ENCODE measurements at places on chromosomes 3 and 15.

- DNase-seq = no peak
These were observed 120.9 kb upstream of the P2RY1 start for GRCh38 chr3:152713989-152714388.

DNA sequence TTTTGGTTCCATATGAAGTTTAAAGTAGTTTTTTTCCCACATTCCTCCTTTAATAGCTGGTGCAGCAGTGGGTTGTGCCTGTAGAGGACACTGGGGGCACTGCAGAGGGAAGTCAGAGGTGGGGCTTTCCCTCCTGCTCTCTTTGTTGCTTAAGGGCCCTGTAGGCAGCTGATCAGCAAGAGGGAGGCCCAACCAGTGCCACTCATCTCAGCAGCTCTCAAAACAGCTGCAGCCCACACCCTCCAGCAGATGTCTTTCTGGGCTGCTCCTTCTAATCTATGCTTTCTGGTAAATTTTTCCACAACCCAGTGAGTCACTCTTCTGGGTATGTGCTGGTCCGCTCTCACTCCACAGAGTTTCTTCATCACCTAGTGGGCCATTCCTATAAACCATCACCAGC, 263.8 kb downstream of the FEZF2 start:
- DNase-seq = peak; percentile 11

DNA sequence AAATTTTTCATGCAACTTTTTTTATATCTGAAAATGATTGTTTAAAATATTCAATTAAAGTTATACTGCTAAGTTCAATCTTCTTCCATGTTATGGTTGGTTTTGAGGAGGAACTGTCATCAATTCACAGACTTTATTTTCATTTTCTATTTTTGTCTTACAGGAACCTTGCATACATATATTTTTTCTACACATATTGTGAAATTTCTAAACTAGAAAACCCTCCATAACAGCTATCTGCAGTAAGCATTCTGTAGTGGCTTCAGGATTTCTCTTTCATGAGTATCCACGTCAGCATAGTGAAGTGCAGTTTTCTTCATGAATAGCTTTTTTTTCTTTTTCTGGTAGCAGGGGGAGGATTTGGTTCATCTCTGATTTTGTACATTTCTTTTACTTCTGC, 48.2 kb downstream of the ATR start:
- no peak for DNase-seq

- DNase-seq = no peak
These were observed 131.3 kb downstream of the PLD1 start for GRCh38 chr3:171678971-171679492.

DNA sequence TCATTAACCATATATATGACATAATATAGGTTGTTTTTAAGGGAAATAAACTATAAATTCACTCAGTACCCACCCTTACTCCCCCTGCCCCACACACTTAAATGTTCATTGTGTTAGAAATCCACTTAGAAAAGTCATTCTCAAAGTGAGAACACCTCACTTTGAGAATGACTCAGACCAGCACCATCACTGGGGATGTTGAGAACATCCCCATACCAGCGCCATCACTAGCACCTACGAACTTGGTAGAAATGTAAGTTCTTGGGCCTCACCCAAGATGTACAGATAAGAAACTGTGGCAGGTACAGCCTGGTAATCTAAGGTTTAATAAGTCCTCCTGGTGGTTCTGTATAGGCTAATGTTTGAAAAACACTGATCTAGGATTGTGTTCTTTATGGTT, 362.6 kb downstream of the LPP start:
- no peak for DNase-seq

GRCh38 chr3:29137601-29138000, 143.3 kb upstream of the RBMS3 start:
- no peak for DNase-seq

DNA sequence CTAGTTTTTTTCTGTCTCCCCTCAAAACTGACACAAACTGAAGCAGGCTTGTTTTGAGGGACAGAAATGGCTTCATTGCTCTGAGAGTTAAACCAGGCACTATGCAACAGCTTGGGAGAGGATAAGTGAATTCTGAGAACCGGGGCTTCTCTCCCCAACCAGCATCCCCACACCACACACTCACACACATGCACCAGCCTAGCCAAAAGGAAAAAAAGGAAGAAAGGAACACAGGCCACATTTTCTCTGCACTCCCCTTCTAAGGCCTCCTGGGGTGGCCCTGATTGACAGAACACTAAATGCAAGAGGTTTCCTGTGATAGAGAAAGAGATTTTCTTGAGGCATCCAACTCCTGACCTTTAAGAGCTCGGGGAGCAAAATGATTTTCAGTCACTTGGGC, 177.5 kb downstream of the TLE3 start:
- DNase-seq = no peak

DNA sequence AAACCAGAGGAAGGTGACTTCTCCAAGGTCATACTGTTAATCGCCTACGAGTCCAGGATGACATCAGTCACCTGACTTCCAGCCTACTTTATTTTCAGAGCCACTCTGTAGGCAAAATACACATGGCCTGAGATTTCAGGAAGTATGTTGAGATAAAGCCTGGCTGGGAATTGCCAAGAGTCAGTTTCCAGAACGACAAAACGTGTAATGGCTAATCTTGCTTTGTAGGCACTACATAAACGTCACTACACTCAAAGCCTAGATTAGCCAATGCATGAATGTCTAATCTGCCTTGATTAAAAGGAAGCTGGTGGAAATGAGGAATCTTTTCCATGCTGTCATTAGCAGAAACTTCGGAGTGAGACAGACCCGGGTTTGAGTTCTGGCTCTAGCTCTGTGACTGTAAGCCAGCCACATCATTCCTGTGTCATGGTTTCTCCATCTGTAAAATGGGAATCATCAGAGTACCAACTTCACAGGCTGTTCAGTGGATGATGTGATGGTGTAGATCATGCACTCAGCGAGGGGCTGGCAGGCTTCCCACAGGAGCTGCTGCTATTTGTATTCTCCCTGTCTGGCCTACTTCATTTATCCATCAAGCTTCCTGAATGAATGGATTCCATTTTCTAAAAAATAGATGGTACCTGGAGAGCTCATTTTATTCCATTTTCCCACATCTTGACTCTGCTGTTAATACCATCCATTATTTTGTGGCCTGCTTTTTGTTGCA, 241.9 kb downstream of the XXYLT1 start:
- no peak for DNase-seq

- no peak for DNase-seq
These were observed 74.6 kb downstream of the REC114 start for GRCh38 chr15:73517566-73517965.

DNA sequence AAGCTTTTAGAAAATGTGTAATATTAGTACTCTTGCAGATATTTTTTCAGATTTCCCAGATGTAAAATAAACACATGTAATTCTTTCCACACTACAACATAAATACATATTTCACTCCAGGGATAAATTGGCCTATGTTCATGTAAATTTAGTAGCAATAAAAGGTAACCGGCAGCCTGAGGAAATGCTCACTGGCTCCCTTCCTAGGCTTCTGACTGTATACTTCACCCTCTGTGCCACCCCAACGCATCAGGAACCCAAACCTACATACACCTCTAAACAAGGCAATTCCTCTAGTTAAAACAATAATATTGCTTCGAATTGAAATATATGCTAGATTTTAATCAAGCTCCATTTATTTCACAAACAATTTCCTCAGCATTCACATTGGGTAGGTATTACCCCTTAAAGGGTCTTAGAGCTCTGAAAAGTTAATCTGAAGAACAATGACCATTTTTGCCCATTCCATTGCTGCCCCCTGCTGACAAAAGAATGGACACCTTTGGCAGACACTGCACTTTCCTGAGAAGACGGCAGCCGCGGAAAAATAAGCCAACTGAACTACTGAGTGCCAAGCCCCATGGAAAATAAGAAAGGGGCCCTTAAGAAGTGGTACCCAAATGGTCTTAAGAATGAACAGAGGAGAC, 212.5 kb downstream of the OSBPL10 start:
- peak; percentile 41 for DNase-seq

- no peak for DNase-seq
These were observed 57.0 kb upstream of the THRB start for GRCh38 chr3:24551626-24552025.

- DNase-seq = no peak
These were observed 49.7 kb downstream of the KLHL25 start for GRCh38 chr15:85745023-85745422.

DNA sequence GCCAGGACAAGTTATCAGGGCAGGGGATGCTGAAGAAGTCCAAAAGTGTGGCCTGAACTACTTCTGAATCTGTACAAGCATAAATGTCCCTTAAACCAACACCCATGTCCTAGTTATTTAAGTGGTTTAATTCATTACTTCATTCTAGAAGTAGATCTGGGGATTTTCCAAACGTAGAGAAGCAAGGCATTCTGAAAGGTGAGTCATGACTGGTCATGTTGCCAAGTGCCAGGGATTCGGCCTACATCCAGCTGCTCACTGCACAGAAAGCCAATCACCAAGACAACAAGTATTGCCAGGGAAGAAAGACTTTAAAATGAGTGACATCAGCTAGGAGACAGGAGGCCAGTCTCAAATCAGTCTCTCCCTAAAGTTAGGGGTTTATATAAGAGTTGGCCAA, 396.6 kb downstream of the GABRB3 start:
- DNase-seq = no peak

GRCh38 chr3:107128946-107129345, 248.3 kb upstream of the CCDC54 start:
- no peak for DNase-seq

GRCh38 chr3:65351753-65352152, 664.0 kb upstream of the ADAMTS9 start:
- DNase-seq = no peak

- DNase-seq = peak; percentile 48
These were observed 32.1 kb upstream of the EBLN2 start for GRCh38 chr3:73029321-73029796.

- no peak for DNase-seq
These were observed 662.9 kb downstream of the SQOR start for GRCh38 chr15:46297766-46298165.

DNA sequence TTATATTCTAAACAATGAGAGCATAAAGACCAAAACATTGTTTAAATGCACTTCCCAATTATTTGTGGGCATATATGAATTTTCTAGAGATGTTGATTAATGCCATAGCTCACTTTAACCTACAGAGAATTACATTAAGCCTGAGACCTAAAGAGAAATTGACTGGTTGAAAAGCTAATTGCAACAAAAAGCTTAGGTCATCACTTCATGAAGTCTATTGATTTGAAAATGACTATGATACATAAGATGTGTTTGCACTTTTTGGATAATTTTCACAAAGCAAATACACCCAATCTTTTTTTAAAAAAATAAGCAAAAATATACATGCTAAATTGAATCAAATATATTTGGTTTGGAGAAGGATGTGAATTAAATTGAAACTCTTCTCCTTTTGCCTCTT, 532.8 kb upstream of the GOLIM4 start:
- no peak for DNase-seq

DNA sequence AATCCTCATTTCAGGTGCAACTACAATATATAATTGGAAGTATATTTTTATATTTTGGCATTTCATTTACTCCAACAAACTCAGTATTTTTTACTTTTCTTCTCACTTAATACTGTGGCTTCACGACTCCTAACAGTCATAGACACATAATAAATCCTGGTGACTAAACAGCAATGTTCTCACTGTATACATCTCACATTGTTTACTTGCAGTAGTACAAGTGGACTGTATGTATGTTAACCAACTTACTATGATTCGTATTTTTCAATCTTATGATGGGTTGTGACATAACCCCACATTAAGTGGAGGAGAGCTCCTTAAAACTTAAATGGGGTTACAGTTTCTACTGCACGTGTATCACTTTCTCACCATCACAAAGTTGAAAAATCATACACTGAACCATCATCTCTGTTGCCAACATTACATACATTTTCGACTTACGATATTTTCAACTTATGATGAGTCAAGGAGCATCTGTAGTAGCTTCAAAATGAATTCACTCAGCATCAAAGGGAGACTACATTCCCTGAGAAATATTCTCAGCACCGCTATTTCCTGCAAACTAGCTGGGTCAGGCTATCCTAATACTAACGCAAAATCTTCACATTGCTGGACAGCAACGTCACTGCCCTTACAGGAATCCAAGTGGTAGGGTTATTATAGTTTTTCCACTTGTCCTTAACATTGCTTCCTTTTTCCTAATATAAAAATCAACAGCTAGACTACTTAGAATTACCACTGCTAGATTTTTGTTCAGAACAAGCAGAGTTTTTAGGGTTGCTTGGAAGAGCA, 7.3 kb downstream of the ADAM10 start:
- no peak for DNase-seq

DNA sequence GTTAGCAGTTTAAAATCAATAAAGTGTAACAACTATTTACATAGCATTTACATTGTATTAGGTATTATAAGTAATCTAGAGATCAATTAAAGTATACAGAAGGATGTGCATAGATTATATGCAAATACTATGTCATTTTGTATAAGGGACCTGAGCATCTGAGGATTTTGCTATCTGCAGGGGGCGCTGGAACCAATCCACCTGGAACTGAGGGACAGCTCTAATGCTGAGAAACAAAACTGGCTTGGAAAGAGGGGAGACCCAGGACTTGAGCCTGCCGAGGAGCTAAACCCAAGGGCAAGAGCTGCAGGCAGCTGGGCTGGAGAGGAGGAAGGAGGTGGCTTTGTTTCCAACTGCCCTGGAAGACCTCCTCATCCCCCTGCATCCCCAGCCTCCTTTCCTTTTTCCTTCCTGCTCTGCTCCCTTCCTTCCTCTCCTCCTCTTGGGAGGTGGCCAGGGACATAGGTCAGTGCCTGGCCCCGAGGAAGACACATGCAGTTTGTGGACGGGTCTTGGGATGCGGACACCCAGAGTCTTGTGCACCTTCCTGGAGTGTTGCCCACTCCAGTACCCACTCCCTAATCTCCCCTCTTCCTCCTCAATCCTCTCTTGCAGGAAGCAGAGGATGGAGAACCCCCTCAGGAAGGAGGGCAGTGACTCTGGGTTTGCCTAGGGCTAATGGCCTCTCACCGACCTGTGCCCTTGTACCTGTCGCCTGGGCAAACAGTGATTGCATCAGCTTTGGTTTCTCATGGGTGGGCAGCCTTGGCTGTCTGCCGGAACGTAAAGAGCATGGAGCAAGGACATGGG, 825 bp upstream of the RTP3 start:
- DNase-seq = no peak

- DNase-seq = no peak
These were observed 47.2 kb downstream of the IGSF11 start for GRCh38 chr3:118987477-118987876.

GRCh38 chr3:57112206-57112605, 51.7 kb downstream of the SPATA12 start:
- no peak for DNase-seq

- no peak for DNase-seq
These were observed 19.9 kb downstream of the TMEM212 start for GRCh38 chr3:171862993-171863521.

DNA sequence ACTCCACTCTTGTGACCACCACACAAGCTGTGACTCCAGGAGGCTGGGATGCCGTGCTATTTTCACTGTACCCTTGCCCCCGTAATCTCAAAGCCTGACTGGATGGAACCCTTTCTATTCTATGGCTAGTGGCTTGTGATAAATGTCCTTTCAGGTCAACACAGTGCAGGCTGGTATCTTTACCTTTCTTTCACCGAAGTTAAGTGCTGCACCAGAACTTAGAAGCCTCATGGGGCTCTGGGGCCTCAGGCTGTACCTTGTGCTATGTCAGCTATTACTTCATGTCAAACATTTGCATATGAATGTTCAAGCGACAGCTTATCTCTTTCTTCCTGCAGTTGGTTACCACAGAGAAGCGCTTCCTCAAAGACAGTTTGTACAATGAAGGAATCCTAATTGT, 66.8 kb downstream of the RPL39L start:
- no peak for DNase-seq

Data from HTR-8/SVneo (cell line).